ENCODE measurements at places on chromosomes 11 and 22.

DNA sequence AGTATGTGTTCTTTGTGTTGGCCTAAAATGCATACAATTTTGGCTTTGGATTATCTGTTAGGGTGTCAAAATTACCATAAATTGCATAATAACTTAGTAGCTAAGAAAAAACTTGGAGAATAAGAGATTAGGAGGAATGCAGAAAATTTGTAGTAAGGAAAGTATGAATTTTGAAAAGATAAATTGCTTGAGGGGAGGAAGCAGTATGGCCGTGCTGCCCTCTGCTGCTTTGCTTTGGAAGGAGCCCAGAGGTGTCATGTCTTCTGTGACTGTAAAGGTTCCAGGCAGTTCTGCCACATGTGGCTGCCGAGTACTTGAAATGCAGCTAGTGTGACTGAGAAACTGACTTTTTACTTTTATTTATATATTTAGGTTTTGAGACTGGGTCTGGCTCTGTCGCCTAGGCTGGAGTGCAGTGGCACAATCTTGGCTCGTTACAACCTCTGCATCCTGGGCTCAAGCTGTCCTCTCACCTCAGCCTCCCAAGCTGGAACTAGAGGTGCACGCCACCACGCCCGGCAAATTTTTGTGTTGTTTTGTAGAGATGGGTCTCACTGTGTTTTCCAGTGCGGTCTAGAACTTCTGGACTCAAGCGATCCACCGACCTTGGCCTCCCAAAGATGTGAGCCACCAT lies 1.8 kb downstream of the ADSL start:
- DNase-seq = peak; percentile 62

DNA sequence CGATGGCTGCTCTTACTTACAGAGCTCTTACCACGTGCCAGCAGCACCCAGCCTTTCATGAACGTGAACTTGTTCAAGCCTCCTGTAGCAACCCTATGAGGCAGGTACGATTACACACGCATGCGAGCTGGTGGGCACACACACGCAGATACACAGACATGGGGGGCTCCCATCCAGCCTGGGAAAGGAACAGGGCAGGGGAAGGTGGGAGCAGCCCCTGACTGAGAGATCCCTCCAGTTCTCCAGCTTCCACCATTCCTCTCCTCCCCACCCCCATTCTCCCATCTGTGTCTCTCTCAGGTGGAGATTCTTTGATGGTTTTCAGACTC lies 37.6 kb upstream of the WNT11 start:
- DNase-seq = no peak

- no peak for DNase-seq
Observed at GRCh38 chr11:86175626-86176025, 68.9 kb upstream of the EED start.

DNA sequence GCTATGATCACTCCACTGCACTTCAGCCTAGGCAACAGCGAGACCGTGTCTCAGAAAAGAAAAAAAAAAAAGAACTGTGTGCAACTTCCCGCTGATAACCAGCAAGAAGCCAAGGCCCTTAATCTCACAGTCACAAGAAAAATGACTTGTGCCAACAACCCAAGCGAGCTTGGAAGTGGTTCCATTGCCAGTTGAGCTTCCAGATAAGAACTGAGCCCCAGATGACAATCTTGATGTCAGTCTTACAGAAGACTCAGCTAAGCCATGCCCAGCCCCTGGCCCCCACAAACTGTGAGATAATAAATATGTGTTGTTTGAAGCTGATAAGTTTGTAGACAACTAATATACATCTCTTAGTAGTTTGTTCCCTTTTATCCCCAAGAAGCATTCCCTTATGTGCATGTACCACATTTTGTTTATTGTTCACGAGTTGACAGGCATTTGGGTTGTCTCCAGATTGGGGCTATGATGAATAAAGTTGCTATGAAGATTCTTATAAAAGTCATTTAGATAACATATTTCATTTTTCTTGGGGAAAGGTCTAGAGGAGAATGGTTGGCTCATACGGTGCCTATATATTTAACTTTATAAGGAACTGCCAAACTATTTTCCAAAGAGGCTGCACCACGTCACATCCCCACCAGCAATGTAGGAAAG lies 85.9 kb downstream of the TIMP3 start:
- DNase-seq = no peak

DNA sequence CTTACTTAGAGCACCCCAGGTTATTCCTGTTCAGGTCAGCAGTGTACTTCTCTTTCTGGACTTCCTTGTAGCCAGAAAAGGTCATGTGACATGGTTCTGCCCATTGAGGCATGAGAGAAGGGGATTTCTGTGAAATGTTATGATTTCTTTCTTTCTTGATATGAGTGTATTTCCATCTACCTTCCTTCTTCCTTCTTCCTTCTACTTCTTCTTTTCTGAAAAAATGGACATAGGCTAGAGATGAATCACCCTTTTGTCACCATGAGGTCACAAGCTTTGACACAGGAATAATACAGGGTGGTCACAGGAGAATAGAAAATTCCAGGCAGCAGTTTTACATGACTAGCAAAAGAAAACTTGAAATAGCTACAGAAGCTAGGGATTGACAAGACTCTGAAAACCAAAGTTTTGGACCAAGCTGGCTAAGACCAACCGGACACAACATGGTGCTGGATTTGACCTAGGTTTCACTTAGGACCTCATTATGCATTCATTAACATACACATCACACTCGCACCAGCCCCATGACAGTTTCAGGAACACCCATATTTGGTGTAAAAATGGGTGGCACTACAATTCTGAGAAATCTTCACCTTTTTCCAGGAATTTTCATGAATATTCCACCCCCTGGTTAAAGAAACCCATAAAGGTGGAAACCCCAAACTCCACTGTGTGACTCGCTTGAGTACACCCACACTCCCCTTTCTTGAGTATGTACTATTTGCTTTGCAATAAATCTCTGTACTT lies 21.2 kb upstream of the MAP6 start:
- no peak for DNase-seq

GRCh38 chr11:107427569-107428180 lies 29.9 kb downstream of the CWF19L2 start:
- DNase-seq = no peak

- no peak for DNase-seq
Observed at GRCh38 chr22:44645083-44645482, 56.9 kb upstream of the PRR5 start.

- DNase-seq = no peak
Observed at GRCh38 chr11:6285019-6285418, 25.4 kb downstream of the CCKBR start.

DNA sequence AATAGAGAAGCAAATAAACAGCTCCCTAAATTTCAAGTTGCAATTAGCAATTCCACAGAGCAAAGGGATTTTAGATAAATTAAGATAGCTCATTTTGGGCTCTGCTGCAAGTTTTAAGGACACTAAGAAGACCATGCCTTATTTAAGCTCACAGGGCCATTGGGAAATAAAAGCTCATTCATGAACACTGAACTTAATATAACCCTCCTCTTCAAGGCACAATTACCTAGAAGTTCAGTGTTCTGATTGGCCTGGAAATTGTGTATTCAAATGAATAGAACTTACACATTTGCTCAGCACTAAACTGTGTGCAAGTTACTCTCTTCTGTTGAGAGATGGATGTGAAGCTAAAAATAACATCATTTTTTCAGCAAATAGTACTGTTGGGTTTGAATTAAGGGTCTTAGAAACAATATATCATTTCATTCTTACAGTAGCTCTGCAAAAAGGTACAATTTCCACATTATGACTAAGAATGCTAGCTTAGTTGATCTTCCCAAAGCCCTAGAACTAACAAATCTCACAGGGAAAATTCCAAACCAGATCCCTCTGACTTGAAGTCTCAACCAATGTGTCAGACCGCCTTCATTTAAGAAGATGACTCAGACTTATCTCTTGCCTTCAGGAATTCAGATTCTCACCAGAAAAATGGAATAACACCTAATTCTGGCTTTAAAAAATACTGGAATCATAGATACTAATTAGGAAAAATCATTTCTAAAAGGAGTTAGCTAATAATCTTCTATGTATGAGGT lies 87.4 kb upstream of the LRRC55 start:
- no peak for DNase-seq

- no peak for DNase-seq
Observed at GRCh38 chr22:50025993-50026392, 13.4 kb upstream of the IL17REL start.

DNA sequence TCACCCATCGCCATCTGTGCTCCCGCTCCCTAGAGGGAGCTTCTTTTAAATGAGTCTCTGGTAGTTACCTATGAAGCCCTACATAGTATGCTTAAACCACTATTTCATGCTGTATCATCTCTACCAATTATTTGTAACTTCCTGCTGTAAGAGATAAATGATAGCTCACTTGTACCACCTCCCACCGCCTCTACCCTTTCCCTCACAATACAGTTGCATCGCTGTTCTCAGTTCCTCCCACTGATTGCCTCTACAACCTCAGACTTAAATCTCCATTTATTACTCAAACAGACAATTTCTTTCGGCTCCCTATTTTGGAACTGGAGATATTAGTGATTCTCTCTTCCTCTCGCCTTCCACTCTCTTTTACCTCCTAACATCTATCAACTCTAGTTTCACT lies 222.9 kb upstream of the ZC3H12C start:
- DNase-seq = no peak

- DNase-seq = no peak
Observed at GRCh38 chr11:104124979-104125378, 39.0 kb downstream of the PDGFD start.

DNA sequence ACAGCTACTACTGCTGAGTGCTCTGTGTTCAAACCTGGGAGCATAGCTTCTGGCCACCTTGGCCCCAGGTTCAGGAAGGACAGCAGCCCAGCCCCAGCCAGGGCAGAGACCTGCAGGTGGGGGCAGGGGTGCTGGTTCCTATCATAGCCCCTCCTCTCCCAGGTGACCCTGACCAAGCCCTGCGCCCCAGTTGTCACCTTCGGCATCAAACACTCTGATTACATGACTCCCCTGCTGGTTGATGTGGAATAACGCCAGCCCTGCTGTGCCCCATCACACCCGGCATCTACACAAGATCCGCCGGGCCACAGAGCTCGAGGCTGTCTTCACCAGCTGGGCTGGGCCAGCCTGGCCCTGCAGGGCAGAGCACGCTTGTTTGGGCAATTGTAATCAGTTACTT lies 6.9 kb downstream of the SCGB1C1 start:
- no peak for DNase-seq

- no peak for DNase-seq
Observed at GRCh38 chr11:106961518-106961917, 56.8 kb downstream of the GUCY1A2 start.

- DNase-seq = no peak
Observed at GRCh38 chr11:124737638-124738305, 2.0 kb upstream of the NRGN start.

- DNase-seq = no peak
Observed at GRCh38 chr11:2898366-2899079, 12.9 kb upstream of the CDKN1C start.

DNA sequence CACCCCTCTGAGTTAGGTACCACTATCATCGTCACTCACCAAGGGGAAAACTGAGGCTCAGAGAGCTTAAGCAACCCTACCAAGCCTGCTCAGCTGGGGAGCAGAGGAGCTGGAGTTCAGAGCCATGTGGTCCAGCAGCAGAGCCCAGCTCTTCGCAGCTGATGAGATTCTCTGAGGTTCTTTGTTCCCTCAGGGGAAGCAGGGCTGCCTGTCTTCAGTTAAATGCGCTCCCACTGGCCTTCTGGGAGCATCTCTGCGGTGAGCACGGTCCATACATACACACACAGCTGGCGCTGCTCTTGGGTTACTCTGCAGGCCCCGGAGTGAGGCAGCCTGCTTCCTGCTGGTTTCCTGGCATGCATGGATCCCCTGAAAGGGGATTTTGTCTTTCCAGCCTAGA lies 5.2 kb upstream of the PTGDR2 start:
- no peak for DNase-seq

GRCh38 chr11:62542750-62543567 lies 3.6 kb downstream of the AHNAK start:
- peak; percentile 74 for DNase-seq

DNA sequence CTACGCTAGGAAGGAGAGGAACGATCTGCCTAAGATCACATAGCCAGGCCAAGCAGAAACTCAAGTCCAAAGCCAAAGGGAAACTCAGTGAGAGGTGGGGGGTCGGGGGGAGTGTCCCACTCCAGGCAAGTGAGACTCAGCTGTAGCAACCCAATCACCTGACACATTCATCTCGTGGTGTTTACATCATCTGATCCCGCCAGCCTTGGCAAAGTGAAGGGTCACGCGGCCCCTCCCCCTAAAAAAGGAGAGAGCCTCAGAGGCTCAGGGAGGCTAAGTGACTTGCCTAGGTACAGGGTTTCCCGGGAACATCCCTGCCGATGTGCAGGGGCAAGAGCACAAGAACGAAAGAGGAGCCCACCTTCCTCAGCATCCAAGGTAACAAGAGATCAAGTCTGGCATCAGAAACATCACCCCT lies 21.5 kb downstream of the MYH9 start:
- DNase-seq = no peak

DNA sequence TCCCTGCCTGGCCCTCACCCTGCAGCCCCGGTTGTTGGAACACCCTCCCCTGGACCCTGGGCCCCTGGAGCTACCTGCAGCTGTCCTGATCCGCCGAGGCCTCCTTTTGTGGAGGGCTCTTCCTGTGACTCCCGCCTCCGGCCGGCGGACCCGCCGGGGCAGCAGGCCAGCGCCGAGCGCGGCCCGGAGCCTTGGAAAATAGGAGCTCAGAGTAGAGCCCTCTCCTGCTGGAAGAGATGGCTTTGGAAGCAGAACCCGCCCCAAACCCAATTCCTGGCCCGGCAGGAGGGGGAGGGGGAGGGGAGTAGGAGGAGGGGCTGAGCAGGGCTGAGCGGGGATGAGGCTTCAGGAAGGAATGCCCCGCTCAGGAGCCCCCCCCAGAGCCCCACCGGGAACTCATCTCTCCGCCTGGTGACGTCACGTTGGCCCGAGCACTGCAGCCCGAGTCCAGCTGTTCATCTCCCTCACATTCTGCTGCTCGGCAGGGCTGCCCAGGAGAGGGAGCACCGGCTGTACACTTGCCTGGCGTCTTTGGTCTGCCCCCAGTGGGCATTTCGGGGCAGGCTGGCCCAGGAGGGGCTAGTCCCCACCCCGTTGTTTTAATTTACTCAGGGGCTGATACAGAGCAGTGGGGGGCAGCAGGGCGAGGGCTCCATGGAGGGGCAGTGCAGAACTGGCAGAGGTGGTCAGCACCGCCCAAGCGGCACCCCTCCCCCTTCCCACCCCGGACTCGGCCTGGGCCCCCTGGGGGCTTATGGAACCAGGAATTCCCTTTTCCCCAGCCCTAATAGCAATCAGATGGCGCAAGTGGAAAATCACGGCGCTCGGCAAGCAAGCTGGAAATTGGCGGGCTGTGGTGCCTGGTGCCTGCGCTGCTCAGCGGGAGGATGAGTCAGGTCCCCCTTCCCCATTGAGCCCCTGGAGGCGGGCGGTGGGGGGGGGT lies at the start of gene MRGPRF:
Gene MRGPRF, minus strand, starts transcription at position 238 of the 943 bp plus-strand sequence. CDS start 3,345 bp downstream, outside the sequence.
- DNase-seq = no peak

DNA sequence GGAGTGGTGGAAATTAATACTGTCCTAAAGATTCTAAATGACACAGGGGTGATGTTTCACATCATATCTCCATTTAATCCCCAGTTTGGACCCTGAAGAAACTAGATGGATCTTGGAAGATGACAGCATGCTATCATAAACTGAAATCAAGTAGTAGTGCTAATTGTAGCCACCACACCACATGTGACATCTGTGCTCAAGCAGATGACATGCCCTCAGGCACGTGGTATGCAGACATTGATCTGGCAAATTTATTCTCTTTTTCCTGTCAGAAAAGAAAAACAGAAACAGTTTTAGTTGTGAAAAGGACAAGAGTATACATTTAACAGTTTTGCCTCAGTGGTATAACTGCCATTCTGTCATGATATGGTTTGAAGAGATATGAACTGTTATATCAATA lies 52.9 kb upstream of the PGR start:
- DNase-seq = no peak

Measured in frontal cortex (tissue), 4 donors.